ENCODE measurements at places on chromosomes 1 and 21.

DNA sequence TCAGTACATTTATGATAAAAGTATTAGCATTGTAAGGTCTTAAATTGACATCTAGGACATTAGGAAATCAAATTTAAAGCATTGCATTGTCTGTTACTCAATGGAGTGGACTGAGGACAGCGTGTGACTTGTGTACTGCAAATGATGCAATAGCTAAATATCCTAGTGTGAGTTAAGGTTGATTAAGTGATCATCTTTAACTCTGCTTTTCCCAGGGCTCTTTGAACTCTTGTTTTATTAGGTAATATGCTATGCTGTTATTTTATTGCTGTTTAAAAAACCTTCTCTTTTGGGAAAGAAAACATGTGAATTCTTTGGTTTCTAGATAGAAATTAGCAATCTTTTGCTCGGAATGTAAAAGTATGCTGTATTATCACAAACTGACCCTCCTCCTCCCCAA, 38.6 kb downstream of the NFIA start:
- DNase-seq, result no peak

GRCh38 chr1:211531194-211532087, 39.5 kb upstream of the RD3 start:
- no peak for DNase-seq

DNA sequence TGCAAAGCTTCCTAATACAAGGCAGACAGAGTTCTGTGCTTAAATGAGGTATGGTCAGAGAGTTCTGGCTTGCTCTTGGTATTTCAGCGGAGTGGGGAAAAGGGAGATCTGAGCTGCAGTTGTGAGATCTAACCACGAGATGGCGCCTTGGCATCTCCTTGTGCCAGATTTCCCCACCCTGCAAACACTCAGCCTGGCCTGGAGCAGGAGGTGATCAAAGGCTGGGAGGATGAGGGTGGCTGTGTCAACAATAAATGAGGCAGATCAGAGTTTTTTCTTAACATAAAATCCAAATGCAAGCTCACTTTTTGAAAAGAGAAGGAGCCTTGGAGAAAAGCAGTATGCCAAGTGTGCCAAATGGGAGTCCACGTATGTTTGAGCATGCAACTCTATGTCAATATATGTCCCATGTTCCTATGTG, 4.1 kb upstream of the TFAP2E start:
- no peak for DNase-seq

DNA sequence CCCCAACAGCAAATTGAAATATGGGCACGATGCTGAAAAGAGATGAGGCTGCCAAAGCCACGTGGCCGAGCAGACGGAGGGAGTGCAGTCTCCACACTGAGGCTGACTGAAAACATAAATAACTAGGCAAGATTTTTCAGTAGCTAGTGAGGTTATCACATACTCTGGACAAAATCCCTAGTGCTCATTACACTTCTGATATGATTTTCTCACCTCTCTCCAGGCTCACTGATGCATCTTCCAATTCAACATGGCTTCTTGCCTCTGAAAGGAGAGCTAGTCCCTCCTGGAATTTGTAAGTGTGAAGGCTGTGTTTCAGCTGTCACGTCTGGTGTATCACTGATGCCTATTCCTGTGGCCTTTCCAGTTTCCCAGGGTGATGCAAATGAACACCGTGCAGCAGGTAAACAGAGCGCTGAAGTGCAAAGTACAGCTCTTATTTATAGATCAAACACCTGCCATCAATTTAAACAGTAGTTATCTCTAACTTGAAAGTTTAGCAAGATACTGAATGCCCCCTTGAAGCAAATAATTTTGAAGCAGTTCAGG, 656.1 kb downstream of the KIF26B start:
- no peak for DNase-seq

GRCh38 chr1:229114315-229114714, 156.6 kb upstream of the RAB4A start:
- no peak for DNase-seq

DNA sequence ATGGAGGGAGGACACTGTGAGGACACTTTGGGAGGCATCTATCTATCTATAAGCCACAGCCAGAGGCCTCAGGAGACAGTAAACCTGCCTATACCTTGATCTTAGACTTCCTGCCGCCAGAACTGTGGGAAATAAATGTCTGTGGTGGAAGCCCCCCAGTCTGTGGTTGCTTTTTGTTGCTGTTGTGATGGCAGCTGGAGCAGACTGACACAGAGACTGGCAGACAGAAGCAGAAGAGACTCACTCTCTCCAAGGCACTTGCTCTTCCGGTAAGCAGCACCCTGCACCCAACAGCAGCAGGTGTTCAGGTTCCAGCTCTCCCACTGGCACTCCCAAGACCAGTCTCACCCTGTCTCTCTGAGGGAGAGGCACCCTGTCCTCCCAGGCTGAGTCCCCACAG, 297.6 kb downstream of the TTLL7 start:
- no peak for DNase-seq

Data from activated CD8-positive, alpha-beta memory T cell treated with anti-CD3 and anti-CD28 coated beads for 1 hour (primary cell).